ENCODE measurements at places on chromosomes 5 and 9.

GRCh38 chr9:89926691-89927220 is 321.9 kb downstream of the GADD45G start:
- DNase-seq = no peak

DNA sequence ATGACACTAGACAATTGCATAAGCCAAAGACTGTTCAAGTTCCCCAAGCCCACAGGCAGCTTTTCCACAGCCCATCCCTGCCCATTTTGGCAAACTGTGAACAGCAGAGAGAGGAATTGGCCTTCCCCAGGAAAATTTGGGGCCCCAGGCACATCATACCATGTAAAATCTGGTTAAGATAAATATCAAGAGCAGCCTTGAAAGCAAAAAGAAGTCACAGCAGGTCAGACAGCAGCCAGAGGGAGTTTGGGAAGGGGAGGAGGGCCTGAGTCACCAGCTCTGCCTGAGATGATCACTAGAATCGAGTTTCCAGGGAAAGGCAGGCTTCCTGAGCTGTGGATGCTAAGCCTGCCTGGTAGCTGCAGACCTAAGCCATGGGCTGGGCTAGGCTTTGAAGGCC is 179.2 kb downstream of the RFK start:
- peak; percentile 19 for DNase-seq

DNA sequence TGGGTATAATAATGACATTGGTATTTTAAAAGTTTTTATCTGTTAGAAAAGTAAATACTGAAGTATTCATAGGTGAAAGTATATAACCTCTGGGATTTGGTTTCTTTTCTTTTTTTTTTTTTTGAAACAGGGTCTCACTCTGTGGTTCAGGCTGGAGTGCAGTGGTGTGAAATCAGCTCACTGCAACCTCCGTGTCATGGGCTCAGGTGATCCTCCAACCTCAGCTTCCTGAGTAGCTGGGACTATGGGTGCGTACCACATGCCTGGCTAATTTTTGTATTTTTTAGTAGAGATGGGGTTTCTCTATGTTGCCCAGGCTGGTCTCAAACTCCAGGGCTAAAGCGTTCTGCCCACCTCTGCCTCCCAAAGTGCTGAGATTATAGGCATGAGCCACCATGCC is 7.2 kb downstream of the HSDL2 start:
- DNase-seq = no peak

DNA sequence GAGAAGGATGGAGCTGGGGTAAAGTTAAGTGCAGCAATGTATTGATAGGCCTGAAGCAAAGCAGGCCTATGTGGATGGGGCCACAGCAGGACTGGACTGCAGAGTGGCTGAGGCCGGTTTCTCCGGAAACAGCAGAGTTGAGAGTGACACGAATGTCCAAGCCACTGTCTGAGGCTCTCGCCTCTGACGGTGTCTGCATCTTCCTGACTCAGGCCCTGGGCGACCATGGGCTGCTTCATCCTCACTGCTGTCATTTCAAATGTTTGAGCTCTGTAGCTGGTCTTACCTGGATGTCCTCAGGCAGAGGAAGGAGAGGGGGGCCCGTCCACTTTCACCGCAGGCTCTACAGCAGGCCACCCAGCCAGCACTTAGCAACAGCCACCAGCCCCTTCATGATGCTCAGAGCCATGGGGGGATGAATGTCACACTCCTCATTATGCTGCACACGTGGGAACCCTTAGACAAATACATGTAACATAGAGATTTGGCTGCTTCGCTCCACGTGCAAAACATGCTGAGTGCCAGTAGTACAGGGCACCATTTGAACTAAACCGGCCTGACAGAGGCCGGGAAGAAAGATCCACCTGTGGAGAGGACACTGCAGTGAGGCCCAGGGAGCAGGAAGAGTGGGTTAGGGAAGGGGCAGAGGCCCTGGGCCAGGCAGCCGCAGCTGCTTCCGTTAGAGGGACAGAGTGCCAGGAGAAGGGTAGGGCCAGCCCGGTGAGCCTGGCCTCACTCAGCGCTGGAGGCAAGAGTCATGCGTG is 31.7 kb upstream of the NXNL2 start:
- DNase-seq = no peak

DNA sequence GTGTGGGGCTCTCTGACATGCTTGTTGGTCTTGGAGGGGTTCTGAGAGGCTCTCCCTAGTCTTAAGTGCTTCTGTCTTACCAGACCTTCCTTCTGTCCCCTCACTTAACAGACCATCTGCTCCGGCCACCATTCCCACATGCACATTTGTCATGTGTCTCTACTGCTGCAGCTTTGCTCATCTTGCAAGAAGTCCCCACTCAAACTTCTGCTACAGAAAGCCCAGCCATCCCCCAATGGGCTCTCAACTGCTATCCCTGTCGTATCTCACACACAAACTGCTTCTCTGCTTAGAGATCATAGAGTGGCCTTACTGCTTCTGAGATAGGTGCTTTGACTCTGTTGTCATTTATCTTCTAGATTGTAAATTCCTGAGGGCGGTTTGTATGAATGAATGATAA is 69.4 kb downstream of the NUP214 start:
- DNase-seq = no peak

GRCh38 chr5:173213236-173213933 is 21.6 kb downstream of the NKX2-5 start:
- DNase-seq = no peak

- DNase-seq = no peak
These were observed 93.0 kb downstream of the YTHDC2 start for GRCh38 chr5:113606298-113607134.

DNA sequence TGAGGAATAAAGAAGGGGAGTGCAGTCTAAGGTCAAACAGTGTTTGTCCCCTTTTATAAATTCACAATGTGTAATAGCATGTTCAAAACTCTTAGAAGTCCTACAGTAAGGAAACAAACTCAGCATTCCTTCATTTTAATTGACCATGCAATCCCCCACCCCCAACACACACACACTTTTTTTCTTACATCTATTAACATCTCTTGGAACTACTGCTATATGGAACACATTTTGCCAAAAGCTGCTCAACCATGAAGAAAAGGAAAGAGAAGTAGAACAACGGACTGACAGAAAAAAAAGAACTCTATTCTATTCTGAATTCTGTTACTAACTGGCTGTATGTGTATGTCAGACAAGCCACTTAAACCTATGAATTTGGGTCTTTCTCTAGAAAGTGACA is 2.8 kb upstream of the CTNNAL1 start:
- DNase-seq = no peak

- DNase-seq = no peak
These were observed 990.8 kb upstream of the EDIL3 start for GRCh38 chr5:85375525-85375924.

GRCh38 chr9:136439481-136440408 is at the start of gene INPP5E:
Gene INPP5E (minus strand): TSS chr9:136439845. CDS start chr9:136439419, 426 bp downstream.
- DNase-seq = no peak

DNA sequence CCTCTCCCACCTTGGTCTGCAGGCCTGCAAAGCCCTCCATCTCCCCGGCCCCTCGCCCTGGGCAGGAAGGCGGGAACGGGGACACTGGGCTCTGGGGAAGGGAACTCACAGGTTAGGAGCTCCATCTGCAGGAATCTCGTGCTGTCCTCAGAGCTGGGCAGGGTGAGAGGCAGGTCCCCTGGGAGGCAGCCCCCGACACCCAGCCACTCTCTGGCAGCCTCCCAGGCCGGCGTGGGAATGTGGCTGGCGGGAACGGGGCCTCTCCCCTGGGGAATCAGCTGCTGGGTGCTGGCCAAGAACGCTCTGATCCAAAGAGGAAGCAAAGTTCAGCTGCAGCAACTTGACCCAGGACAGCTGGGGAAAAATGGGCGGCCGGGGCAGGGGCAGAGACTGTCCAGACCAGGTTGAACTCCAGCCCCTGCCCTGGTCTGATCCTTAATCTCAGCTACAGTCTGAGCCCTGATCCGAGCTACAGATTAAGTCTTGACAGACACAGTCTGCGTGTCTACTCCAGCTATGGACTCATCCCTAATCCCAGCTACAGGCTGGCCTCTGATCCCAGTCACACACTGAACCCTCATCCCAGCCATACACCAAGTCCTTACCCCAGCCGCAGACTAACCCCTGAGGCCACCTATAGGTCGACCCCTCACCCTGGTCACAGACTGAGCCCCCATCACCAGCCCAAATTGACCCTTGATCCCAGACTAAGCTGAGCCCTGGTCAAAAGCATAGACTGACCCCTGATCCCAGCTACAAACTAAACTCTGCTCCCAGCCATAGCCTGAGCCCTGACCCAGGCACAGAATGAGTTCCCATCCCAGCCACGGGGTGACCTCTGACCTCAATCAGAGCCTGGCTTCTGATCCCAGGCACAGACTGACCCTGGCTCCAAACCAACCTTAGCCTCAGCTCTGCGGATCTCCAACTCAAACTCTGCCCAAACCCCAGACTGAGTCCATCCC is 37.3 kb upstream of the EGFL7 start:
- no peak for DNase-seq

DNA sequence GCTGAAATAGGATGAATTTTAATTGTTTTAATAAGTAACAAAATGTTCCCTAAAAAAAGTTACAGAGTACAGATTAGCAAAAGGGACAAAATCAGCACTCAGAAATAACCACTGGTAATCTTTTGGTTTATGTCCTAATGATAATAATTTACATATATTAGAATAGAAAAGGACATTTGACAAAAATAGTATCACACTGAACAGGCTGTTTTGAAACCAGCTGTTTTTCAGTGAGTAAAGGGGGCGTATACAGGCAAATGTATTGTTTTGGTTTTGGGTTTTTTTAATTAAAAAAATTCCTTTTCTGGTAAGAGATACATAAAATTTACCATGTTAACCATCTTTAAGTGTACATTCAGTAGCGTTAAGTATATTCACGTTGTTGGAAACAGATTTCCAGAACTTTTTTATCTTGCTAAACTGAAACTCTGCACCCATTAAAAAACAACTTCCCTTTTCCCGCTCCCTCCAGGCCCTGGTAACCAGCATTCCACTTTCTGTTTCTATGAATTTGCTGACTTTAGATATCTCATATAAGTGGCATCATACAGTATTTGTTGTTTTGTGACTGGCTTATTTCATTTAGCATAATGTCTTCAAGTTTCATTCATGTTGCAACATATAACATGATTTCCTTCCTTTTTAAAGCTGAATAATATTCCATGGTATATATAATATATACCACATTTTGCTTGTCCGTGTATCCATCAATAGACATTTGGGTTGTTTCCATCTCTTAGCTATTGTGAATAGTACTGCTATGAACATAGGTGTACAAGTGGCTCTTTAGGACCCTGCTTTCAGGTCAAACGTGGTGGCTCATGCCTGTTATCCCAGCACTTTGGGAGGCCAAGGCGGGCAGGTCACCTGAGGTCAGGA is 20.6 kb upstream of the LARP1 start:
- no peak for DNase-seq

GRCh38 chr9:87787735-87788134 is 61.8 kb downstream of the CTSL start:
- no peak for DNase-seq

All from GM04503 (cell line).